ENCODE measurements at places on chromosomes 6 and 20.
A peak's percentile ranks its signal among the peaks of the same experiment; 100 is the strongest.

DNA sequence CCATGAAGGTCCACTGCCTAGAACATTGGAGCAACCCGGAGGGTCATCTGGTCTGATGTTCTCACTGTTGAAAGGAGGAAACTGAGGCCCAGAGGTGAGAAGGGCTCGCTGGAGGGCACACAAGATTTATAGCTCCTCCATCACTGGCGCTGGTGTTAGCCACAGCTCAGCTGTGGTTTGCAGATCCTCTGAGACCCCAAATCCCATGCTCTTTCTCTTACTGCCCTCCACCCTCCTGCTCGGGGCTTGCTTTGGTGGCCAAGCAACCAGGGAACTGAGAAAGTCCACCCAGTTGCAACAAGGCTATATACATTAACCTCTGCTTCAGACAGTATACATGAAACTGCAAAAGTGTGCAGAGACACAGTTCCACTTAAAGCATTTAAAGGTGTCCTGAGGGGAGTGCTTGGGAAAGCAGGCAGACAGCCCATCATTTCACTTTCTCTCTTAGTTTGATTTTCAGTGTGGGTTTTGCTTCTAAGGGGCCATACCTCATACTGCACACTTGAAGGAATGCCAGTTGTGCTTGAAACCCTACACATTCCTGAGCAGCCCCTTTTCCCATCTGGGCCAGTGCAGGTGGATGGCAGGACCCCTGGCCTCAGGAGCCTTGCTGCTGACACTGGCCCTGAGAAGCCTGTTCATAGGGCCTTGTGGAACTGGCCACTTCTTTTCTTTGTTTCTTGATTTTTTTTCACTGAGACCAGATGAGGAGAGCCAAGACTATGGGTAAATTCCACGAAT lies 347.6 kb downstream of the CDC5L start:
- no peak for DNase-seq

DNA sequence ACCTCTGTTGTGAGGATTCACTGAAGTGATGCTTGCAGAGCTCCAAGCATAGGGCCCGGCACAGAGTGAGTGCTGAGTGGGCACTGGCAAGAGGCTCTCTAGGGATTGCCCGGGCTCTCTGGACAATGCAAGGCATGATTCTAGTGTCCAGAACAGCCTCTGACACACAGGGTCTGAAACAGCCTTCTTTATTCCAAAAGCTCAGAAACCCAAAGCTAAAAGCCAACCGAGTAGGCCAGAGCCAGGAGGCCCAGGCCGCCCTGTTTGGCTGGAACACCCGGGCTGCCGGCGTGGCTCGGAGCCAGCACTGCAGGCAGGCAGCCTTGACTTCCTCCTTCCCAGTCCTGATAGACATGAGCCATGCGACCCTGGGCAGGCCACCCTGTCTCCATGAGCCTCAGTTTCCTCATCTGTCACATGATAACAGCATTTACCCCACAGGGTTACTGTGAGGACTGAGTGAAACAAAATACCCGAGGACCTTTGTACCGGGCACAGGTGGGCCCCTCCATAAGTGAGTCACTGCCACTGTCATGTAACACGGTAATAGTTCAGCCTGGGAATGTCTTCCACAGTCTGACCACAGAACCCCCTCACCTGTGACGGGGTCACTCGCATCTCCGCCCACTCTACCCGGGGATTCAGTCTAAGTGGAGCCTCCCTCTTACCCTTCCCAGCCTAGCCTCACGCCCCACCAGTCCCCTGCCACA lies 51.5 kb downstream of the PTPRT start:
- DNase-seq, result no peak

DNA sequence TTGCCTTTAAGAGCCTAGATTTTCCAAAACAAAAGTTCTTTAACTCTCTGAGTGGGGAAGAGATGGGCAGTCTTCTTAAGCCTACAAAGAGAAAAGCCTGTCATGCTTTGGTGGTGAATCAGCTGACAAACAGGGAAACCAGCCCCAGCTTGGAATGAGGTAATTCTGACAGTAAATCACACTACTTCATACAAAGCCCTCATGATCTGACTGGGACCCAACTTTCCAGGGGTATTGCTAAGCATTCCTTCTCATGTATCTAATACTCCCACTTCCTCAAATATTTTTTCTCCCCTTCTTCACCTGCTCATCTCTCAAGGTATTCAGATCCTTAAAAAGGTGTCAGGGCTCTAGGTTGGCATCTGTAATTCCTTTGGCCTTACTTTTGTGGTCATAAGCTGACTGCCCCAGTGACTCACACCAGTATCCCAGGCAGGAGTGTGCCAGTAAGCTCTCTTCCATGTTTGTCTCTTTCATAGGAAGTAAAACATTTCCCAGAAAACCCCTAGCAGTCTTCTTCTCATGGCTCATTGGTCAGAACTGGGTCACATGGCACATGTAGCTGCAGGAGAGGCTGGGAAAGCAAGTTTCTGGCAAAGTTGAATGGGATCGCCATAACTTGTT lies 15.0 kb upstream of the TBC1D22B start:
- no peak for DNase-seq

DNA sequence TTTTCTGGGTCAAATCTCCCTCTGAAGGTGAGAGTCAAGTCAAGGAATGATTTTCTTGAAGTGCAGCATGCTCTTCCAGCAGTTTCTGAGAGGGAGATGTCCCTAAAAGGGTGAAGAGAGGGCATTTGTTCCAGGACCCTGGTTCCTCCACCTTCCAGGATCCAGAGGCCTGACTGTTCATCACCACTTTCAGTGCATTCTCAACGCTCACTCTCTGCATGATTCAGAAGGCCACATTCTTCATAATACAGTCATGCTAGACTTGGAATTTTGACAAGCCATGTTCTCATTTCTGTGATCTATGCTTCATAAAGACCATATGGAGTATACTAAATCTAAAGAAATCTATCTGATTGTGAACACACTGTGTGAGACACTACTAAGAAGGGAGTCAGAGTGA lies 85.1 kb downstream of the PDE7B start:
- DNase-seq, result no peak

- DNase-seq, result peak; percentile 21
These were observed at the start of gene HLA-DRB5 for GRCh38 chr6:32529697-32530430. HLA-DRB5 (minus strand) TSS chr6:32530287; CDS start chr6:32530224, 63 bp downstream.

DNA sequence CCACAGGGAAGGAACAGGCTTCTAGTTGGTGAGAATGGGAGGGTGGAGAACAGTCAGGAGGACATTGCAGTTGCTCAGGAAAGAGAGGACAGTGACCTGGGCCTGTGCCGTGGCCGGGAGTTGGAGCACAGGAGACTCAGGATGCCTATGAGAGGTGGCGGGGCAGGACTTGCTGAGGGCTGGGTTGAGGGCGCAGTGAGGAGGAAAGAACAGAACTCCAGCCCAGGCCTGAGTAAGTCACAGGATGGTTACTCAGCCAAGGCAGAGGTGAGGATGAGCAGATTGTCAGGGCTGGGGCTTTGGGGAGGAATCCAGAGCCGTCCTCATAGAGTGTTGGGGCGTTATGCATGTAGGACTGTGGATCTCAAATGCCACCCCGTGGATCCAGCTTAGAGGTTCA lies 21.2 kb downstream of the CST4 start:
- no peak for DNase-seq

DNA sequence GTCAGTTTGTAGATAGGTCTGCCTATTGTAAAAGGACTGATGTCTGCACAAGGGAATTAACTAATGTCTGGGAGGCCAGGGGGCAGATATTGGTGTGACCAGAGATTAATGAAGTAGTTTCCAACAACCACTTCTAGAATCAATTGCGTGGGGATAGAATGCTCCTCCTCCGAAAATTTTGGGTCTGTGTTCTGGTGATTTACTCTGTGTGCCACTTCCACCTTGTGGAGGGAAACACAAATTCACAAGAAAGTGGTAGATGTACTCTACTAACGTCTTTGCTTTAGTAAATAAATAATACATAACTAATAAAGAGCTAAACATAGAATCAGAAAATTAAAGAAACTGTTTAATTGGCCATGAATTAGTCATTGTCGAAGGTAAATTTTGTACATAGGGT lies 25.5 kb downstream of the TMEM14A start:
- DNase-seq, result no peak

- no peak for DNase-seq
These were observed 974.1 kb downstream of the EYS start for GRCh38 chr6:64732888-64733287.

DNA sequence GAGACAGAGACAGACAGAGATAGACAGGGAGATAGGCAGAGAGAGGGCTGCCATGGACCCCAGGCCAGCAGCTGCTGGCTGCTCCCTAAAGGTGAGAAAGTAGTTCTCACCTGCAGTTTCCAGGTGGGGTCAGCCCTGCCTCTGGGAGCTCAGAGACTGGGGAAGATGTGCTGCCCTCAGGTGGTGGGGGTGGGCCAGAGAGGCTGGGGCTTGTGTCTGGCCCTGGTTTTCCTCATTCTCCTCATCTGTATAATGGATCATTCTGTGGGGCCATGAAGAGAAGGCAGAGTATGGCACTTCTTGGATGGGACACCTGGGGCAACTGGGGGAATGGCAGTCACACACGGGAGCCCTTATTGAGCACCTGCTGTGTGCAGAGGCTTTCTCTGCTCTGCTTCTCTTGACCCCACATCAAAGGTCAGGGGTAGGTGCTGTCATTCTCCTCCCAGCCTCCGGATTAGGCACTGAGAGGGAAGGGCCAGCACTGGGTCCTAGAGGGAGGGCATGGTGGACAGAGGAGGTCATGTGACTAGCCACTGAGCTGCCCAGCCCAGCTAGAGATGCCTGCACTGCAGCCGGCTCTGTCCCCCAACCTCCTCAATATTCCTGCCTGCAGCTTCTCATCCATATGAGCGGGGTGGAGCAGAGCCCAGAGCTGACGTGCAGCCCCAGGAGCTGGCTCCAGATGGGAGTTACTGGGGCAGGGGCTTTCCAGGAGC lies 4.1 kb downstream of the ANGPT4 start:
- no peak for DNase-seq

DNA sequence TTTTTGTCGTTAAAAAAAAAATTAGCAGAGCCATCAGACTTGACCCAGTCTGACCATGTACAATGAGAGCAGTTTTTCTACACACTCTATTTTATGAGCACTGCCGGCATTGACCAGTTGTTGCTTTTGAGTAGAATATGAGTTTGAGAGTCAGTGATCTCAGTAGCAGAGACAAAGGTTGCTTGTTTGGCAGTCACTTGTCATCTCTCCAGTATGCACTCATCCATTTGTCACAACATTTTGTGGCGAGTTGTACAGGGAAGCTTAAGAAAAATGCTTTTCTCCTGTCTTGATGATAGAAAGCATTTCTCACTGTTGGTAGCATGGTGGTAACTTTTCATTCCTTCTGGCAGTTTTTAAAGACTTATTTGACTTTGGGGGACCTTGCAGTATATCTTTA lies 159.9 kb downstream of the MMS22L start:
- DNase-seq, result no peak

- DNase-seq, result no peak
These were observed at the start of gene RAET1L for GRCh38 chr6:150025201-150025917. RAET1L (minus strand) TSS chr6:150025532; CDS start chr6:150025471, 61 bp downstream.

- DNase-seq, result no peak
These were observed 39.4 kb upstream of the MOCS1 start for GRCh38 chr6:39973661-39974060.

GRCh38 chr6:100378576-100378975 lies 86.1 kb downstream of the SIM1 start:
- DNase-seq, result no peak

DNA sequence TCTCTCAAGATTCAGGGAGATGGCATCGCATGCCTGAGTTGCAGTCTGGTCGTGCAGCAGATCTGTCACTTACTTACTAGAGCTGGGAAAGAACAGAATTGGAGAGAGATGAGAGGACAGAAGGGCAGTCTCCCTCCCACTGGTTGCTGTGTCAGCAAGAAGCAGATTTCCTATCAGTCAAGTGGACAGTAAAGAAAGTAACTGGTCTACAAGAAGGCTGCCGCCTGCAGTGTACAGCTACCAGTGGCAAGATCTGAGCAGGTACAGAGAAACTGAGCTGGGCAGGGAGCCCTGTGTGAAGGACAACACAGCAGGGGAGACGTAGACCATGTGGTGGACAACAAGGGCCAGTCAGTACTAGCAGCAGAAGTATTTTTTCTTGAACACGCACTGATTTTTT lies 49.5 kb upstream of the PCSK2 start:
- no peak for DNase-seq

DNA sequence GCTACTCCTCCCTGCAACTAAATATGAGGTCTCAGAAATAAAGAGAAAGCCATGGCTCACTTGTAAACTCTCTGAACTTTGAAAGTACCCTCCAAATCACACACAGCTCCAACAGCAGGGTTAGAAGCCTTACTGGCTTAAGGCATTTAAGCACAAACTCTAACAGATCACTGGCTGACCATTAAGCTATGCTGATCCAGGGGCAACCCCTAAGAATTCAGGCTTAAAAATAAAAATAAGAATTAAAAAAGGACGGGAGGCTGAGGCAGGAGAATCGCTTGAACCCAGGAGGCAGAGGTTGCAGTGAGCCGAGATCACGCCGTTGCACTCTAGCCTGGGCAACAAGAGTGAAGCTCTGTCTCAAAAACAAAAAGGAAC lies 21.8 kb downstream of the HLA-E start:
- DNase-seq, result no peak

- DNase-seq, result no peak
These were observed 150.2 kb downstream of the TBC1D7 start for GRCh38 chr6:13178107-13178506.

DNA sequence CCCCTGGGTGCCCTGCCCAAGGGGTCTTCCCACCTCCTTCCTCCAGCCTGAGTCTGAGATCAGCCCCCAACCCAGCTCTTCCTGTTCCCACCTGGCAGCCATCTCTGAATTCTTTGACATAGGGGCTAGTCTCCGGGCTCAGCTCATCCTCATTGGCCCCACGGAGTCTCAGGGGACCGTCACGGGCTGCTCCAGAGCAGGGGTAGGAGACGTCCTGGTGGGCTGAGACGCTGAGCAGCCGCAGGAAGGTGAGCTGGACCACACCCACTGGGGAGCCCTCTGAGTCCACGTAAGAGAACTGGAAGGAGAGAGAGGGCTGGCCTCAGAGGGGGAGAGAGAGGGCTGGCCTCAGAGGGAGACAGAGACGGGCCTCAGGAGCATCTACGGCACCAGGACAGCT lies 28.1 kb downstream of the COL11A2 start:
- no peak for DNase-seq

DNA sequence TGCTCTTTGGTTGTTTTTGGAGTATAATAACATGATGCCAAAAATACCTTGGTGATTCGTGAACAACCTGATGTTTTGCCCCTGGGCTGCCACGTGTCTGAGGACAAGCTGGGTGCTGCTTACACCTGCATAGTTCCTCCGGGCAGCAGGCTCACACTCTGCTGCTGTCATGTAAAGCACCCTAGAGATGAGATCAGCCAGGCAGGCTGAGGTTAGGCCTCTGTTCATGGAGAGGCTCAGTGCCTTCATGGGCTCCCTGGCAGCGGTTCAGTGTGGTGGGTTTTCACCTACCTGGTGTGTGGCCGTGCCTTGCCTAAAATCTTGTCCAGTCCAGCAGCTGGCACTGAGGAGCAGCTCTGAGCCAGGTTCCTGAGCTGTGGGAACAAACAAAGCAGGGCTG lies 60.1 kb upstream of the TAGAP start:
- DNase-seq, result no peak
